Activated T-helper 17 cell treated with anti-CD3 and anti-CD28 coated beads, Interleukin-2, amount 50 U/mL, for 72 hours (primary cell): ENCODE measurements at places on chromosomes 5 and 9. TPM values are rescaled to one million over a fixed set of nuclear protein-coding genes. Genes with fewer than 3 reads are reported as not detected.

GRCh38 chr5:159471904-159472303 lies 141.6 kb upstream of the IL12B start:
- ATAC-seq = no peak

GRCh38 chr9:112174965-112175795 lies at the start of gene SUSD1:
SUSD1 (minus strand) TSS chr9:112175297; CDS start chr9:112175235, 62 bp downstream.
- peak; percentile 57 for ATAC-seq

- ATAC-seq = no peak
These were observed 524.8 kb upstream of the KLF4 start for GRCh38 chr9:108014353-108014752.

DBH gene
- not detected for total RNA-seq

STRBP gene
- total RNA-seq = 30.1 TPM

PCDHGA1 gene
- total RNA-seq = 0.16 TPM
